Activated T-cell treated with anti-CD3 and anti-CD28 coated beads, Interleukin-2, amount 50 U/mL, for 72 hours (primary cell): ENCODE measurements at places on chromosomes 16 and 17.

GRCh38 chr17:59712862-59713261 is 5.4 kb downstream of the VMP1 start:
- no peak for DNase-seq

GRCh38 chr17:14396547-14396946 is 95.7 kb downstream of the HS3ST3B1 start:
- no peak for DNase-seq

GRCh38 chr17:29451121-29451742 is 61.1 kb downstream of the TAOK1 start:
- DNase-seq = no peak

DNA sequence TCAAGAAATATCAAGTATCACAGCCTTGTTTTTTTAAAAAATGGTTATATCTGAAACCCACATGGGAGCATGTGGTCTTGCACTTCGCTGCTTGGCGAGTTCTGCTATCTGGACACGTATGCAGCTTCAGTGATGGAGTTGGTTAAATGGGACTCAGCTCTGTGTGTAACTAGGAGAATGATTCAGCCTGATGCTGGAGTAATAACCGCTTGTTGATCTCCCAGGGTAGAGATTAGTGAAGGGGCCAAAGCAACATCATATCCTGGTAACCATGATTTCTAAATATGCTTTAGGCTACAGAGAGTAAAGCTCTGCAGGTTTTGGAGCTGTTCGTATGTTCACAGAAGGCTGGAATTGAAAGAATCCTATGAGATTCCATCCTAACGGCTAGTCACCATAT is 63.2 kb downstream of the IQCK start:
- no peak for DNase-seq

DNA sequence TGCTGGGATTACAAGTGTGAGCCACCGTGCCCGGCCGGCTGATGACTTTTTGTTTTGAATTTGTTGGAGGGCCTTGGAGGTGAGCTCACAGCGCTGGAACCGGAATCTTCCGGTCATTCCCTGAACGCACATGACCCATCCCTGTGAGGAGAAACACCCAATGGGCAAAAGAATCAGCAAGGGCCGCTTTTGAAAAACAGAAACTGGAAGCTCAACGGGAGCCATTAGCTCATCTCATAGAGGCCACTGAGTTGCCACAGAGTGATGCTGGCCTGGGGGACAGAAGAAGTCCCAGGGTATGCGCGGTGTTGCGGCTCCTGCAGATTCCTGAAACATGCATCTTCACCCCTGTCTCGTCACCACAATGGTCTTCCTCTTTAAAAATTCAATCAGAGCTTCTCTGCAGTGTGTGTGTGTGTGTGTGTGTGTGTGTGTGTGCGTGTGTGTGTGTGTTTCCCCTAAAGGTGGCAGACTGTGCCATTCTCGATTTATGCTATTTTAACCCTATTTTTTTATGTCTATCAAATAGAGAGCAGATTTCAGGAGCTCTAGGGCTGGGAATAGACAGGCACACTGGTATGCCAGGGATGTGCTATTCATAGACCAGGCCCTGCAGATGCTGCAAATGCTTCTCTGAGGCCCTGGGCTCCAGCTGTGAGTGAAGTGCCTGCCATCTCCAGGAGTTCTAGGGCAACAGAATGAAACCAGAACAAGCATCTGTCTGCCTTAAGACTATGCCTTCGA is 68.3 kb downstream of the MARCHF10 start:
- DNase-seq = no peak

- DNase-seq = peak; percentile 61
Measured at GRCh38 chr17:75124041-75124818, 7.3 kb downstream of the NT5C start.

GRCh38 chr16:15457400-15457799 is 23.0 kb downstream of the BMERB1 start:
- DNase-seq = no peak

DNA sequence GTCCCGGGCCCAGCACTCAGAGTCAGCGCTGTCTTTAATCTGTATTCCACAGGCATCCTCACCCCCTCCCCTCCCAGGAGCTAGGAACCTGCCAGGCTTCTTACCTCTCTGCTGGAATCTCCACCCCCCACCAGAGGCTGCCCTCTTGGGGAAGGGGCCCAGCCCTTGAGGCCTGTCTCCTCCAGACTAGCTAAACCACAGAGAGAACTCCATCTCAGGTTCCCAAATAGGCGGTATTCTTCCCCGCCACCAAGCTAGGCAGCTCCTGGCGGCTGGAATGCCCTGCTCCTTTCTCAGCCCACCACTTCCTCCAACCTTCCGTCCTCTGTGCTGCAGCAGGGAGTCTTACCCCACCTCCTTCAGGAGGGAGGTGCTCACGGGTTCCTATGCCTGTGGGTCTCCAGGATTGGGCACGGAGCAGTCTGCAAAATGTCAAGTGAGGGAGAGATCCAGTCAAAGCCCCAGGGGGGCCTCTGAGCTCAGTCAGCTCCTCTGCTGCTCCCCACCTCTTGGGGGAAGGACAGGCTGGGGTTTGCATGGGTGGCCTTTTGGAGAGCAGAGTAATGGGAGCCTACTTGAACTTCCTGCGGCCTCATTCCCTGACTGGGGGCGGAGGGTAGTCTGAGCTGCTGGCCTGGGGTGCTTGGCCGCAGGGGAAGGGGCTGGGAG is 55.7 kb downstream of the SREBF1 start:
- no peak for DNase-seq
